Stimulated activated CD4-positive, alpha-beta T cell treated with anti-CD3 and anti-CD28 coated beads, Interleukin-1b, Interleukin-23, amount 100 ng/mL, for 1 hour (primary cell): ENCODE measurements at places on chromosomes 3 and 15.

DNA sequence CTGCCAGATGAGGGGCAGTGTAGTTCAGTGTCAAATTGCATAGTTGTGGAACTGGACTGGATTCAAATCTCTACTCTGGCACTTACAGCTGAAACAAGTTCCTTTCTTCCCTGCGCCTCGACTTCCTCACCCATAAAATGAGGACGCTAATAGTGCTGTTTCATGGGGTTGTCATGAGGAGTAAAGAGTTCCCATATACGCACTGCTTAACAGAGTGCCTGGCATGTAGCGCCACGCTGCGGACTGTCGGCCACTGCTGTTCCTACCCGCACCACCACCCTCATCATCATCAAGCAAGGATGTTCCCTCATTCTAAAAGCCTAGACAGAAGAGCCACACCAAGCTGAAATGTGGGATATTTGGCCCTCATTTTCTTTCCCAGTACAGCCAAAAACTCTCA lies 91.9 kb downstream of the CHDH start:
- DNase-seq = no peak

GRCh38 chr3:18211116-18211515 lies 214.0 kb downstream of the SATB1 start:
- no peak for DNase-seq

DNA sequence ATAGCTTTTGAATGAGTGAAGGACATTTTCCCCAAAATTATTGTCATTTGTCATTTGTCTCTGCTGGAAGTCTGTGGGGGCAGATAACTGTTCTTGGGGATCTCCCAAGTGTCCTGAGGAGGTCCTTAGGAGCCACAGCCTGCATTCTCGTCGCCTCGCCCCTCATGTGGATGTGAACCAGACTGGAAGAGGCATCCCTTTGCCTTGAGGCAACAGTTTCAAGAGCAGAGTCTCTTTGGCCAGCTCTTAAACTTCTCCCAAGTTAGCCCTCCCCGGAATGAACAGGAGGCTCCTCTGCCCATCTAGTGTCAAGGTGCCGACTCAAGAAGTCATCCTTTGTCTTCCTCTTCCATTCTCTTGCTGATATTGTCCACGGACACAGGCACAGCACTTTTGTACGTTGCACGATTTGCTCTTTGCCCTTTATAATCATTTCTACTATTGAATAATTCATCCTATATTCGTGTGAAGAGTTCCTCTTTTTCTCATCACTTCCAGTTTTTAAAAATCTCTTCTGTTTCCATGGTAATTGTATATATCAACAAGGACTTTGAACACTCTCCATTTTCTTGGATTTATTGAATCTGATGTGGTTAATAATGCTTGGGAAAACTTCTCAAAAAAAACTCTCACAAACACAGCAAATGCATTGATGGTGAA lies 40.8 kb upstream of the CD47 start:
- DNase-seq = no peak

GRCh38 chr3:128499724-128500275 lies 6.8 kb upstream of the GATA2 start:
- DNase-seq = no peak

GRCh38 chr3:156795890-156796481 lies 30.2 kb upstream of the LEKR1 start:
- DNase-seq = no peak

- DNase-seq = no peak
Measured at GRCh38 chr15:85318732-85319076, 61.7 kb upstream of the AKAP13 start.

DNA sequence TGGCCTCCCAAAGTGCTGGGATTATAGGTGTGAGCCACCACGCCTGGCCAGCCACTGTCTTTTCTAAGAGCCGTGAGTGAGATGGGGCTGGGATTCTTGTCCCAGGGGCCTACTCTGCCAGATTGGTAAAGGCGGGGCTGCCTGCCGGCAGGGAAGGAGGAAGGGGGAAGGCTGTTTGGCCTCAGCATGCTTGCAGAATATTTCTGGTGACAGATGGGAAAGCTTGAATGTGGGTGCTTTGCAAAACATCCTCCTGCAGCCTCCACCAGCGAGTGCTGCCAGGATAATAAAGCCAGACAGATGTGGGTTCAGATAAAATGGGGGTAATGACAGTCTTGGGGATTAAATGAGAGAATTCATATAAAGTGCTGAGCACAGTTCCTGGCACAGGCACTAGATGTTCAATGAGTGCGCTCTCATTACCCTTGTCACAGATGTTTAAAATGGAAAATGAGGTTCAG lies 19.8 kb upstream of the ACOX2 start:
- DNase-seq = no peak

DNA sequence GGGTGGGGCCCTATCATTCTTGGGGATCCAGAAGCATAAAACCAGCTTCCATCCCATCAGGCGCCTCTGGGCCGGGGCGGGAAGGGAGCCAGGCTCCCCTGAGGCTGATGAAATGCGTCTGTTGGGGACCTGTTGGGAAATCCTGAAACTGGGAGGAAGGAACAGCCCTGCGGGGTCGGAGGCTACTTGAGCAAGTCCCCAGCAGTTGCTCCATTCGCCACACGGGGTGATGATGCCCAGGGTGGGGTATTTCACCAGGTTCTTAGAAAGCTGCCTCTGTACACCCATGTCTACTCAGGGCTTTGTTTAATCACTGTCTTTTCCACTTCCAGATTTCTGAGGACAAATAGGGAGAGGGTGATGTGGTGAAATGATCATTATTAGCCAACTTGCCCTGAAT lies 25.4 kb upstream of the TSEN2 start:
- no peak for DNase-seq

- DNase-seq = no peak
Measured at GRCh38 chr15:48641416-48641815, 4.1 kb downstream of the FBN1 start.

DNA sequence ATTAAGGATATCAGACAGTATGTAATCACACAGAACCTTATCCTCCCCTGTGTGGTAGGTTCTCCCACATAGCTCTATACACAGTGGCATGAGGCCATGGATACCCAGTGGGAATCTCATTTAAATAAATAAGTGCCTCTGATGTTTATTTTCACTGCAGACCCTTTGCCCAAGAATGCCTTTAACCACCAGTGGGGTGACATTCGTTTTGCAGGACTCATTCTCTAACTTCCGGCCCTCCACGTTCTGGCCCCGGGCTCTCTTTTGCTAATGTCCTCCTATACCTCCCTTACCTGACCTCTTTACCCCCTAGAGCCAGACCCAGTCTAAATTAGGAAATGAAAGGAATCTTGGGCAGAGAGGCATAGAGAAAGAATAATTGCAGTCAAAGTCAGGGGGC lies 8.3 kb downstream of the CCDC80 start:
- no peak for DNase-seq

DNA sequence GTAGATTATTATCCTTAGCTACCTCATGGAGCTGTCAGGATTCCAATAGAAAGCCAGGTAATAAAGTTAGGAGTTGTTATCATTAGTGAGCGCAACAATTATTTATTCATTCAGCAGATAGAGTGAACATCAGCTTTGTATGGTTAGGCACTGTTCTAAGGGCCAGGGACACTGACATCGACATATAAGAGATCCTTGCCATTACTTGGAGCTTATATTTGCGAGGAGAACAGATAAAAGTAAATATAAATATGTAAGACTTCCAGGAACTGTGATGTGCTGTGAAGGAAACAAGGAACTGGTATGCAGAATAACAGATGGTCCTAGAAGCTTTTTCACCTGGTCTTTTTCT lies 473 bp downstream of the LSM3 start:
- no peak for DNase-seq

- DNase-seq = no peak
Measured at GRCh38 chr15:69317392-69317841, 18.7 kb downstream of the PAQR5 start.

DNA sequence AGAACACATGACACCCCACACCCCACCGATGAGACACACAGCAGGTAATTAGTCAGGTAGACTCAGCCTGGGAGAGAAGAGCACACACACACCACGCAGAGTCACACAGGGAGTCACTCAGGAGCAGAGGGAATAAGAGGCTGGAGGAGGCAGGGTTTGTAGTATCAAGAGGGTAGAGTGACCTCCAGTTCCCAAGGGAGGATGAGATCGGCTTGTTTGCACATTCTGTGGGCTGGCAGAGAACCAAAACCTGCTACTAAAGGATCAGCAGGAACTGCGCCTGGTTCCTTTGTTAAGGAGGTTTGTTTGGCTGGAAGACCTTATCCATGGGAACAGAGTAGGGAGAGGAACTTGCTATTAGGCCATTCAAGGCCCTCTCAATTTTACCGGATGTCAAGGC lies 281.4 kb upstream of the SLCO3A1 start:
- DNase-seq = no peak

- DNase-seq = no peak
Measured at GRCh38 chr15:82933576-82933975, 18.9 kb downstream of the HOMER2 start.

DNA sequence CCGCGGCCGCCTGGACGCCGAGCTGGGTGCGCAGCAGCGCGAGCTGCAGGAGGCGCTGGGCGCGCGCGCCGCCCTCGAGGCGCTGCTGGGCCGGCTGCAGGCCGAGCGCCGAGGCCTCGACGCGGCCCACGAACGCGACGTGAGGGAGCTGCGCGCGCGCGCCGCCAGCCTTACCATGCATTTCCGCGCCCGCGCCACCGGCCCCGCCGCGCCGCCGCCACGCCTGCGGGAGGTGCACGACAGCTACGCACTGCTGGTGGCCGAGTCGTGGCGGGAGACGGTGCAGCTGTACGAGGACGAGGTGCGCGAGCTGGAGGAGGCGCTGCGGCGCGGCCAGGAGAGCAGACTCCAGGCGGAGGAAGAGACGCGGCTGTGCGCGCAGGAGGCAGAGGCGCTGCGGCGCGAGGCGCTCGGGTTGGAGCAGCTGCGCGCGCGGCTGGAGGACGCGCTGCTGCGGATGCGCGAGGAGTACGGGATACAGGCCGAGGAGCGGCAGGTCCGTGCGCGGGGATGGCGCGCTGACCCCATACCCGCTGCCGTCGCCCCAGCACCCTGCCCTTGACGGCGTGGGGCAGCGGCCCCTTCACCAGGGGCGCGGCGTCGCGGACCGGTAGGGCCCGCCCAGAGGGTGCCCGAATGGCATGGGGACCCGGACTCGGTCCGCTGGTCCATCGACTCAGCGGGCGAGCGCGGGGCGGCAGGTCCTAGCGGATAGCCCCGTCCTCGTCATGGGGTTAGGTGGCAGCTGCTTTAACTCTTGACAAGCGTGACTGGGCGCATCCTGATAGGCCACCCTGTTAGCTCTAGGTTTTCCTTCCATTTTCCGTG lies 848 bp downstream of the SYNM start:
- DNase-seq = no peak

DNA sequence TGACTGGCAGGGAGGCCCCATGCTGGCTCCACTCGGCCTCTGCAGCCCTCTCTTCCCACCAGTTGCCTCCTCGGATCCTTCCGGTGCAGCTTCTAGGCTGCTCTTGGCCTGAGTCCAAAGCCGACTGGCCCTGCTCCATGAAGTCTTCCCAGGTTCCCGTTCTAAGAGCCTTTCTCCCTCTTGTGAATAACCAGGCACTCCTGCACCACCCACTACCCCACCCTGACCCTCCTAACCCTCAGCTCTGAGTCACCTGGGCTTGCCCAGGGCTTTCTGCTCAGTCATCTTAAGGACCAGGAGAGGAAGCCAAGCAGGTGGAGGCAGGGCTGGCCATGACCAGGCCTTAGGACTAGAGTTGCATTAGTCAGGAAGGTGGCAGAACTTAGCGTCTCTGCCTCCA lies 28.1 kb upstream of the CNBP start:
- DNase-seq = no peak
